Stimulated activated CD4-positive, alpha-beta T cell treated with anti-CD3 and anti-CD28 coated beads, TNF-alpha, amount 100 ng/mL, for 48 hours (primary cell): ENCODE measurements at places on chromosomes 7 and 10.

- no peak for DNase-seq
These were observed 2.9 kb downstream of the IPMK start for GRCh38 chr10:58264780-58265179.

DNA sequence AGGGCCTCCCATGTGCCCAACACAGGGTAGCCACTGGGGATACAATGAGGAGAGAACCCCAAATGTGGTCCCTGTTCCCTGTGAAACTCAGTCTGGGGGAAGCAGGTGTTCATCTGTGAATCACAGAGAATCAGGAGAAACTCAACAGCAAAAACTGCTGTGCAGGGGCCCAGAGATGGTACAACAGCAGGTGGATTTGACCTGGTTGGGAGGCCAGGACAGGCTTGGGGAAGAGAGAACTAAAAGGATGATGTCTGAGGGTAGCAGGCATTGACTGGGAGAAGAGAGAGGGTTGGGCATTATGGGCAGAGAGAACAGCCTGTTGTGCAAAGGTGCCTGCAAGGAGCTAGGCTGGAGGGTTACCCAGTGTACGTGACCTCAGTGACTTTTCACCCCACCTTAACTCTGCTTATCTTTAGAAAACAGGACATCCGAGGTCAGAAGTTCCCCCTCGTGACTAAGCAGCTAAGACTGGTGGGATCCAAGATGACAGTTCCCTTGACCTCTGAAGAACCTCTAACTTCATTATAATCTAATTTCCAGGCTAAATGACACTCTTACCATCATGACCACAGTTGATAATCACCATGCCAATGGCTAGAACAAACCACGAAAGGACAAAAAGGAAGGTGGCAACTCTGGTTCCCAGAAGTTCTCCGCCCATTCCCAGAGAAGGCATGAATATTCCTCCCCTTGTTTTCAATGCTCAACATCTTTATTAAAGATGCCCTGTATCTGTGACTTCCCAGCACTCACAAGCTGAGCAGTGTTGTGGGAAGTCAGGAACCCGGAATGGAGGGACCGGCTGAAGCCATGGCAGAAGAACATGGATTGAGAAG lies 5.1 kb upstream of the ADAMTS14 start:
- DNase-seq, result no peak

- no peak for DNase-seq
These were observed 139.5 kb upstream of the FZD8 start for GRCh38 chr10:35781643-35782035.

- DNase-seq, result no peak
These were observed 1093.6 kb upstream of the AUTS2 start for GRCh38 chr7:68504716-68505115.

DNA sequence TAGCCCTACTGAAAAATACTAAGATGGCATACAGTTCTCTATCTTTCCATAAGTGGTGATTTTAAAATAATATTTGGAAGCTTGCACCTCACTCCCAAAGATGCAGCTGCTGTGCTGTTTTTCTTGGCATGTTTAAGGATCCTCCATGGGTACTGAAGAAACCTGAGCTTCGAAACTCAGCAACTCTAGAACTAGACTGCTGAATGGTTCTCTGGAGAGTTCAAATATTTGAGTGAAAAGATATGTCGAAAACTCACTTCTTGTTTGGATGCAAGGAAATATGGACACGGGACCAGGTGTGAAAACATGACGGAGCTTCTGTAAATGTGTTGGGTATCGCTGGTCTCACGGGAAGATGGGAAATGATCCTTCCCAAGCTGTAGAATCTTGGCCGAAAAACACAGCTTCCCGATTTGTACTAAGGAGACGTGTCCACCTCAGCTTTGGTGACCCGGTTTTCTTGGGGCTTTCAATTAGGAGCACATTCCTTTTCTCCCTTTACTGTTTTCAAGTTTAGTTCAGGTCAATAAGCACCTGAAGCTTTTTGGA lies 543.8 kb upstream of the NRP1 start:
- DNase-seq, result no peak

DNA sequence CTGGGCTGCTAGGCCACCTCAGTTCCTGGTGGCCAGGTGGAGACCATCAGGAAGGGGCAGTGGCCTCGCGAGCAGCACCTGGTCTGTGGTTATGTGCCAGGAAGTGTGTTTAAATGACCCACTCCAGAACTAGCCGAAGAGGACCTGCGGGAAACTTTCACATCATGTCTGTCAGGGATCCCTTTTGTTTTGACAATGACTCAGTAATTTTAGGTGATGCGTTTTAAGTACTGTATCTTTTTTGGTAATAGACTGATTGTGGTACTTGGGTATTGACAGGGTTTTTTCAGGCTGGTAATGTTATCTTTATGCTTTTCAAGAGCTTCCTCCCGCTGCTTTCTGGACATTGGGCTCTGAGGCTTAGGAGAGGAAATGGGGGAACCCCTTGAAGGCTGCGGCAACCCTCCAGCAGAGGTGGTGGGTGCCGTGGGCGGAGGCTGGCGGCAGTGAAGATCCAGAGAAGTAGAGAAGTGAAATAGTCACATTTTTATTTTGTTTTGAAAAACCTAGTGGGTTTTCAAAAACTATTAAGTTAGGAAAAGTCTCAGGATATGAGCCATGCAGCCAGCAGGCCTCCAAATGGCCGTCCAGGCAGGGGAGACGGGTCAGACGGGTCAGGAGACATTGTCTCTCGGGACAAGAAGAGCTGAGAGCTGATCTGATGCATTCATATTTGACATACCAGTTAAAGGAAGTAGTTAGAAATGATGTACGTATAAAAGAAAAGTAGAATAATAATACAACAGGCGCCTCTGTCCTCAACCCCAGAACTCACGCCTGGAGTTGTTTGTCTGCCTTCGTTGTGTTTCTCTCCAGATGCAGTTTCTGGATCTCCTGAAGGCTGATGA lies 27.7 kb downstream of the PPP2R2D start:
- peak; percentile 31 for DNase-seq

- no peak for DNase-seq
These were observed 17.7 kb downstream of the SEPTIN7 start for GRCh38 chr7:35818513-35818912.

- DNase-seq, result no peak
These were observed 54.7 kb downstream of the BRAF start for GRCh38 chr7:140870003-140870402.

DNA sequence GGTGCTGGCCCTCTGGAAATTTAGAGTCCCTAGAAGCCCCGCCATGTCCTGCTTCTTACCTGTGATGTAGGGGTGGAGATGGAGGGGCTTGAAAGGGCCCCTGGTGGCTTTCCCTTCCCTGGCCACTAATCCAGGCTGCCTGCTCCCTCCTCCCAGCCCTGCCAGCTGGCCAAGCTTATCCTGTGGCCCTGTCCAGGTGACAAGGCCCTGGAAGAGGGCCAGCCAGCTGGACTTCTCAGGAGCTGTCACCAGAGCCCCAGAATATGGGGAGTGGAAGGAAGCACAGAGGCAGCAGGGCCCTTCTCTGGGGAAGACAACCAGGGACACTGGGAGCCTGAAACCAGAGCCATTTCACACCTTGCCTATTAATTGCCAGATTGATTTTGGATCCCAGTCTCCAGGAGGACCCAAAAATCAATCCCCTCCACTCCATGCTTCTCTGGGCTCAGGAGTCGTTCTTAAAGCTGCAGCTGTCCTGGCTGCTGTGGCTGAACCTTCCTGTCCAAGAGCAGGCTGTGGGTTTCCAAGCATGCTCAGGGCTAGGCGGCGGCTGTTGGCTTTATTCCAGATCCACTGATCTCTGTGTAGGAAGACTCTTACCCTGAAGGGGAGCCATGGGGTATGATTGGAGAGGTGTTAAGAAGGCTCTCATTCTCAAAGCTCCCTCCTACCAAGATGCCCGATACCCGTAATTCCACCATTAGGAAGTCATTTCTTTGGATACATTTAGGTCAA lies 52.6 kb upstream of the PCBD1 start:
- no peak for DNase-seq

GRCh38 chr10:90047243-90047729 lies 345.9 kb downstream of the KIF20B start:
- no peak for DNase-seq

- no peak for DNase-seq
These were observed 825 bp downstream of the ZNF862 start for GRCh38 chr7:149838992-149839408.

GRCh38 chr10:100709146-100710082 lies 36.0 kb upstream of the PAX2 start:
- DNase-seq, result no peak
